ENCODE measurements at places on chromosomes 5 and 9.

GRCh38 chr9:71273613-71274012 lies 152.2 kb upstream of the TRPM3 start:
- no peak for ATAC-seq

DNA sequence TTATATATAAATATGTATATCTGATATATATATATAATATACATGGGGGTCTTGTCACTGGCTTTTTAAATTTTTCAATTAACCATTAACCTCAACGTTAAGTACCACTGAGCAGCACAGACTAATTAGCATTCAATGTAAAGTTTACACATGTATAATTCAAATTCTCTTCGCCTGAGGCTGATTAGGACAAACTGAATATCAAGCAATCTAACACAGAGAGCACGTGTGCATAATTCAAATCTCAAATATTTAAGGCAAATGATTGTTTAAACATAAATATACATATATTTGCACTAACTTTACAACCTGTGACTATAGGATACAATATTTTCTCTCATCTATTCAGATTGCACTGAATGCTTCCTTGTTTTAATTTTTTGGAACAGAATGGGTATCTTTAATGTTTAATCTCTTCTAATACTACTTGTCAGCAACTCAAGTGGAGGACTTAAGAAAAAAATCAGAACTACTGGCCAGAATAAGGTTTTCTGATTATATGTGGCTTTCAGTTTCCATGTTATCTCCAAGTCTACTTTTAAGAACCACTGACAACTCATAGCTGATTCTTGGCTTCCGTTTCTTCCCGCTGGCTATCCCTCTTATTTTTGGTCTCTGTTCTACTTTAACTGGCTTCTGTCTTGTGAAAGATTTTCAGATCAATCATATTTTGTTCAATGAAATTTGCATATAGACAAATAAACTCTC lies 204.8 kb downstream of the MLLT3 start:
- no peak for ATAC-seq

- no peak for ATAC-seq
These were observed 115.2 kb downstream of the RXRA start for GRCh38 chr9:134441227-134442084.

DNA sequence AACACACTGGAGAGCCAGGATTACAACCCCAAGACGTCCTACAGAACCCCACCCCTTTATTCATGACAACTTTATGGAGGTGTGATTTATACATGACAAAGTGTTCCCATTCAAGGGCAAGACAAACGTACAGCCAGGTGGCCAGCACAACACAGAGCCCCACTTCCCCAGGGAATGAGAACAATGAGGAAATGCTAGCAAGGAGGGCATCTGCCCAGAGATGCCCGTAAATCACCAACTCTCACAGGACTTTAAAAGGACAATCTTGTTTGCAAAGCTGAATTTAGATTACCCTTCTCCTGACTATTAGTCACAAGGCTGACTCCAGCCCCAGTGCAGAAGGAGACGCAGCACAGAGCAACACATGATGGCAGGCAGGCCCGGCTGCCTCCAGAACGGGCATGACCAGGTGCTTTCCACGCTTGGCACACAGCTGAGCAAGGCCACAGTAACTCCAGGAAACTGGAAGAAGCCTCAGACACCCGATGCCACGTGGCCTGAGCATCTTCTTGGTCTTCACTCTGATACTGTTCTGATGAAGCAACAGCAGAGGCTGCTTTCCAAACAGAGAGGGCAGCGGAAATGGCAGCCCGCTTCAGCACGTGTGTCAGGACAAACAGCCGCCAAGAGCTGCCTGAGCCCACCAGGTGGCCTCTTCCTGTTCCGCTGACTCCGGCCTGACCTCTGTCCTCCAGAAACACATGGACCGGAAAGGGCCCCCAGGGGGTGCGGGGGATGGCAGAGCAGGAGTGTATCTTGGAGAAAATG lies 51.4 kb downstream of the ROR2 start:
- ATAC-seq = peak; percentile 79

GRCh38 chr9:136902259-136902821 lies 16.0 kb downstream of the TRAF2 start:
- ATAC-seq = peak; percentile 82

DNA sequence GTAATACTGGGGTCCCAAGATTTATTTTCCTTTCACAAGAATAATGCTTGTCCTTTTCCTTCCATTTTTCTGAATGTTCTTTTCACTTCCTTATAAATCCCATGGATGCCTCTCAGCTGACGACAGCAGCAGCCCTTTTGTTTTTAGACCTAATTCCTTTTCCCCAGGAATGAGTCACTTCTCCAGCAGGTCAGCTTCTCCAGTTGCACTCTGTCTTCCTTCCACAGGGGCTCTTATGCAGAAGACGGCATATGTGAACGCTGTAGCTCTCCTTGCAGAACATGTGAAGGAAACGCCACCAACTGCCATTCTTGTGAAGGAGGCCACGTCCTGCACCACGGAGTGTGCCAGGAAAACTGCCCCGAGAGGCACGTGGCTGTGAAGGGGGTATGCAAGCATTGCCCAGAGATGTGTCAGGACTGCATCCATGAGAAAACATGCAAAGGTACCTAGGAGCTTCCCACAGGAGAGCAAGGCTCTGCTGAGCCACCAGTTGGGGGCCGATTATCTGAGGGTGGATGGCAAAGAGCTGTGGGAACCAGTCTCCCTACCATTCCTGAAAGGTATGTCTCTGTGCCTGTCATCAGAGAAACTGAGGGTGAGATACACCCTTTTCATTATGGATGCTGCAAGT lies 72.9 kb downstream of the RFK start:
- ATAC-seq = no peak

DNA sequence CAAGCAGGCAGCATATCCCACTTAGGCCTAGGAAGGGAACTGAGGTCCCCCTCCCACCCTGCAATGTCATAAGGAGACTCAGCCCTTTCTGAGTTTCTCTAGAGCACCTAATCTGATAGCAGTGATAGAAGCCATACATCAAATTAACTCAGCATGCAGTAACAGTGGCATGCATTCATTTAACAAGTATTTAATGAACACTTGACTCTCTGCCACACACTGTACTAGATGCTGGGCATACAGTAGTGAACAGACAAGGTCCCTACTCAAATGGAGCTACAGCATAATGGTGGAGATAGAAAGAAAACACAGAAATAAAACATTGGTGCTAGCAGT lies 58.6 kb downstream of the SLC22A5 start:
- ATAC-seq = no peak

DNA sequence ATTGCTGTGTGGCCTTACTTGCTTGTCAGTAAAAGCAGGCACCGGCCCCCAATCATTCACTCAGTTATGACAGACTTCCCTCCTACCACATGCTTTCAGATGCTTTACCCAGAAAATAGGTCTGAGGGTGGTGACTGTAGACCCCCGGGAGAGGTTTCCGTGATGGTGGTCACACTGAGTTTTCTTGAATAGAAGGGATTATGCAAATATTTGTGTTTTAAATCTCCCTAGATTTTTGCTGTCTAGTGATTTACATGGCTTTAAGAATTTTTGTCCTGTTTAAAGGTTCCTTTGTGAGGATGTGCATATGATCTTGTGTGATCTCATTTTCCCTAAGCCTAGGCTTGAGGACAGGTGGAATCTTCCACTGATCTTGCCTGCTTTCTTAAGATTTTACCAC lies 281.7 kb downstream of the FANCC start:
- ATAC-seq = no peak

DNA sequence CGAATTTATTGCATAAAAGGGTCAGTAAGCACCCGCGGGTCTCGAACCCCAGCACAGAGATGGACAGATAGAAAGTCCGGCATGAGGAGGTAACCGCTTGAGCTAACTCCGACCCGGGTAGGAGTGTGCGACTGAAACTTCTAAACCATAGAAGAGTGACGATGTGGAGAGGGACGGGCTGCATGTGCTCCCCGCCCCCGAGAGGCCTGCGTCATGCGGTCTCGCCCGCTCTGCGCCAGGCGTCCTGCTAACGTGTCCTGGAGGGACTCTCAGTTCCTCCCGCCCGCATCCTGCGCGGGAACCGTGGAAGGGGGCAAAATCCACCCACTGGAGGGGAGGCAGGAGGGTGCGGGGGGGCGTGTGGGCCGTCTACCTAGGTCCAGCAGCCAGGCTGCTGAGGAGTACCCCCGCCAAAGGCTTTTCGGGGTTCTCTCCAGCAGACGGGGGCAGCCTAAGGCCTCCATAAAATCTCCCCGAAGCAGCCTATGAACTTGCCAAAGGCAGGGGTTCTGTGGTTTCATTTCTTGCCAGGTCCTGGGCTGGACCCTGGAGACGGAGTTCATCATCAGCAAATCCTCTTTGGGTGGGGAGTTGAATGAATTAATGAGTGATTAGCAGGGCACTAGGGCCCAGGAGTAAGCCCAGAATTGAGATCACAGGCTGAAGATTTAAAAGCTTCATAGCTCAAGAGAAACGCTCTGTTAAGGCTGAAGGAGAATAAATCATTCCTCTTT lies 51.9 kb downstream of the TGFBI start:
- peak; percentile 97 for ATAC-seq

GRCh38 chr5:136424835-136425584 lies 59.7 kb upstream of the TRPC7 start:
- peak; percentile 59 for ATAC-seq

- ATAC-seq = no peak
These were observed 688.4 kb downstream of the PTPRD start for GRCh38 chr9:9924376-9924775.

DNA sequence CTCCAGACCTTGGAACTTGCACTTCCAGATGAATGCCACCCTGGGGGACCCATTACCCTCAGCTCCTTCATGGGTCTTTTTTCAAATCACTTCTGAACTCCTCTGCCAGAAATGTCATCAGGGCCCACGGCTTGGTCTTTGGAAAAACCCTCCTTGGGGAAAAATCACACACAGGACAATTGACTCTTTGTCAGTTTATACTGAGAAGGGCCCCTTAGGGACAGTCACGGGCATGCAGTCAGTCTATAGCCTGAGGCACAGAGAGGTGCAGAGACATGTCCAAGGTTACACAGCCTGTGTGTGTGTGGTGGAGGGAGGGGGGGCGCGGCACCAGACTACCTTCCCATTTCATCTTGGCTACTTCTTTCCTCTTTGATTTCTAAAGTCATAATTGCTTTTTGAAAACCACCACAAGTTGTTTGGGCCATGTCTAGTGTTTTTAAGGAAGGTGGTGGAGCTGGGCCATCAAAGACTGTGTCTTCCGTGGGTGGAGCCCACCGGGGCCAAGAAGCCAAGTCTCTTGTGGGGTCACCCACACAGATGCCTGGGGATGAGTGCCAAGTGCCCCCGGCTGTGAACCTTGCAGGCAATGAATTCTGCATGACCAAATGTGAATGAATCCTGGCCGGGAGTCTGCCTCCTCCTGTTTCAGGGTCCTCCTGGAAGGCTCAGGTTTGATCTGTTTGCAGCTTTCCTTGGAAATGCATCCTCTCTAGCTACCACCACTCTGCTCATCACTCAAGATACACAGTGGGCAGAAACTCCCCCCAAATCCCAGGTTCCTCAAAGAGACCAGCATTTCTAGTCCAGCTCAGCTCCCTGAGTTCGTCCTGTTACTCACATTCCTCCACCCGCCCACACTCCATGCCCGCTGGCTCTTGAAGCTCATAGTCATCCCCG lies 200.1 kb upstream of the TBC1D2 start:
- peak; percentile 75 for ATAC-seq

- ATAC-seq = no peak
These were observed 88.0 kb downstream of the SLC44A1 start for GRCh38 chr9:105332471-105332870.

DNA sequence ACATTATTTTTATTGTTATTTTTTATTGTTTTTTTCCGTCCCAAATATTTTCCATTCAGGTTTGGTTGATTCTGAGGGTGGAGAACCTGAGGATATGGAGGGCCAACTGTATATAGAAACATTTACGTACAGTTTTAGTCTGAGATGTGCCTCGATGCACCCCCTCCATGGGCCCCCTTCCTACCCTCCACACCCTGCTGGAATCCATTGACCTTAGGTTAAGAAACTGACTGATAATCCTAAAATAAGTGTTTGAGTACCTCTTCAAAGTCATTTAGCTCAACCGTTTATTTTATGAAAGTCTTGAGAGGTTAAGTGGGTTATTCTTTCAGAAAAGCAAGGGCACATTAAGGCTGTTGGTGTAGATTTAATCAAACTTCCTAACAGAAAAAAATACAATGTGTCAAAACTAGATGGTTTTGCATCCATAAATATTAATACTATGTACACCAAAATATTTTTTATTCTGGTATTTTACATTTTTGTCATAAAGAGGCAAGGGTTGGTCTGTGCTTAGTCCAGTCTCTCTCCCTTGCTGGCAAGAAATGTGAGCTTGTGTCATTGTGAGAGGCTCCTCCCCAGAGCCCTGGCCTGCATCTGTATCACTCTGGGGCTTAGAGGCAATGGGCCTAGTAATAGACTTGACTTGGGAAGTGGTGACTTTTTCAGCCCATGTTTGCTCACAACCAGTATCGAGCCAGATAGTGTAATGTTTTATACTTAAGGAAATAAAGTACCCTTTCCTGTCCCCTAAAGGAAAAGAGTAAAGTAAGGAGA lies 15.7 kb downstream of the MTRR start:
- no peak for ATAC-seq

- no peak for ATAC-seq
These were observed 133.9 kb upstream of the TNPO1 start for GRCh38 chr5:72682561-72682960.

DNA sequence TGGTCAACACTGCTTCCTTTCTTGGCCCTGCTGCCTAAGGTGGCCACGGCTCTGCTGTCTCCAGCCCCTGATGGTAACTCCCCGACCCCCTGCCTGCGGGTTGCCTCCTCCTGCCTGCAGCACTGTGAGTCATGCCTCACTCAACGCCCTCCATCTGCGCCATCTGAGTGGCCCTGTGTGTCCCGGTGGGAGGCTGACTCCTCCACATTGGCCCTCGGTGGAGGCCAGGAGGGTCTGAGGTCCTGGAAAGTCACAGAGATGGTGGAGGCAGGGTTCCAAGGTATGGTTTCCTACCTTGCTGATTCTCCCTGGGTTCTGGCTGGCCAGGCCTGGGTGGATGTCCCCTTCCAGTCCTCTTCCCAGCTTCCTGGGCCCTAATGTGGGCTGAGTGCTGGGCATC lies 64.5 kb upstream of the ADAMTS2 start:
- ATAC-seq = no peak

DNA sequence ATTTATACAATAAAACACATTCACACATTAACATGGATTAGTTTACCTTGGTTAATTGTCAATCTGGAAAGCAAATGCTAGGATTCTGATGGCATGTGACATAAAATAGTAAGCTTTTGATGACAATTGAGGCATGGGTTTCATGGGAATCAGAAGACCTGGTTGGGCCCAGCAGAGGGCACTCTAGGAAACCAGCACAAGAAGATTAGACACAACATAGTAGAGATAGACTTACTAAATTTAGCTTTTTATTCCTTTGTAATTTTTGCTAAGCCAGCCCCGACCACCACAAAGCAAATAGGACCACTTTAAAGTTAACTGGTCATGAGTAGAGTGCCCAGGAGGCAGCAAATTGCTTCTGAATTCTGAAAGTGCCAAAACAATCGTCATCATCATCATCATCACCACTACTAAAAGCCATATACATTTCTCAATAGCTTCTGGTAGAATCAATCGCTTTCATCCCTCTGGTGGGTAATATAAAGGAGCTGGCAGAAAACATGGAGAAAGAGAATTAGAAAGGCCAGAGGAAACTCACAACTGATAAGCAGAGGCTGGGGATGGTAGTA lies 163.2 kb downstream of the ARRDC3 start:
- peak; percentile 34 for ATAC-seq

- ATAC-seq = no peak
These were observed 20.8 kb upstream of the ZNF354A start for GRCh38 chr5:178751286-178751685.

Data from esophagus mucosa (tissue), 1 donor.